ENCODE measurements at places on chromosomes 7 and 10.
A peak's percentile ranks its signal among the peaks of the same experiment; 100 is the strongest.

DNA sequence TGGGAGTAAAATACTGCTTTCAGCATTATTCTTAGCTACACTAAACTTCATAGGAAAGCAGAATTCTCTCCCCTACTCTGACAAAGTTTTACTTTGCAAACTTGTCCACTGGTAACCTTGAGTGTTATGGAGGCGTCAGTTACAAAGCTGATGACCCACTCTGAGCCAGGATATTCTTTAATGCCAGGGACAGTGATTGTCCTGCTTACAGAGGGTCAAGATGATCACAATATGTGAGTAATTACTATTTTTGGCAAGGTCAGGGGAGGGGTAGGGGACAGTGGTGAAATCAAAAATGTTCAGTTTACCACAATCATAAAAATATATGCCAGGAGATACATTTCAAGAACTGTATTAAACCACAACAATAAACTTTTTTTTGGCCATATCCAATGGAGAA lies 520.6 kb downstream of the SUGCT start:
- no peak for DNase-seq

DNA sequence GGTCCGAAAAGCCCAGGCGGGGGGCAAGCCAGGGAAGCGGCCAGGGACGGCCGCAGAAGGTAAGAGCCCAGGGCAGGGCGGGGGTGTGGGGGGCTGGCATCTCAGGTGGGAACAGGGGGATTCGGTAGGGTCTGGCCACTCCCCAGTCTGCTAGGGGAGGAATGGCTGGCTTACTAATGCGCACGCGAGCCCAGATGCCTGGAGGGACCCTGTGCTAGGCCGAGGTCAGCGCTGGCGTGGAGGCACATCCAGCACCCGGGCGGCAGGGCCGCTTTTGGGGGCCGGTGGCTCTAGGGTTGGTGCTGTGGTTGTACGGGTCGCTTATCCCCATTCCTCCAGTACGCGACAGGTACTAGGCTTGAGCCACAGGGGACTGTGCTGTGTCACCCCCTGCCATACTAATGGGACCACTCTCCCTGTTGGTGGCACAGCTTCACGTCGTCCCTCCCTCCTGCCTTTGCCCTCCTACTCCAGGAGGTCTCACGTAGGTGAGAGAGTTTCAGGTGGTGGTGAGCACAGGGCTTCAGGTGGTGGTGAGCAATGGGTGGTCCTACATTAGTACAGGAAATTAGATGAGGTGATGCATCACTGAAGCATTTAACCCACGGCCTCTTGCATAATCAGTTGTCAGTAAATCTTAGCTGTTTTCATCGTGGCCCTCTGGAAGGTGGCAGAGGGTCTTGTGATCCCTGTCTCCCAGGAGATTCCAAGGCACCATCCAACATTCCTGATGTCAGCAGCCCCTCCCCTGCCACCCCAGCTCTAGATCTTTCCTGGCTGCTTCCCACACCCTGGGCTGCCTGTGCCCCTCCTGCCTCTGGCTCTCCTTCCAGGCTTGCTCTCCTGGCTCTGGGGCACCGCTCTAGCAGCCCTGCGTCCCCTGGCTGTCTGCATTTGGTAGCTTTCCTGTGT lies 971 bp downstream of the AEBP1 start:
- DNase-seq, result no peak

- no peak for DNase-seq
Observed at GRCh38 chr10:77711683-77712049, 74.1 kb upstream of the KCNMA1 start.

DNA sequence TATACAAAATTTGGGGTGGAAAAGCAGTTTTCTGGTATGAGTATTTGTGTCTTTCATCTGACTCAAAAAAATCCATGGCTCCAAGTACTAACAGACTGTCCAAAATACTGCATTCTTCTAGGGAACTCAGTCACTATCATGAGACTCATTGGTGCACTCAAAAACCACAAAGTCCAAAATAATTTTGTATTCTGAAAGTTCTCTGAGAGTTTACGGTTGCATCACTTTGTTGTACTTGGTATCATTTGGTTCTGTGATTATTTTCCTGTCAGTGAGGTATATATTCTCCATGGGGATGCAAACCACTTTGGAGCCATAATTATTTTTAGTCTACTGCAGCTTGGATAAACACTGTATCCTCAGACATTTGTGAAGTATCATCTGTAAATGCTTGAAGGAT lies 28.0 kb upstream of the CABCOCO1 start:
- DNase-seq, result no peak

- DNase-seq, result no peak
Observed at GRCh38 chr7:1695800-1696454, 25.9 kb downstream of the ELFN1 start.

GRCh38 chr10:12438919-12439692 lies 89.8 kb downstream of the CAMK1D start:
- no peak for DNase-seq

DNA sequence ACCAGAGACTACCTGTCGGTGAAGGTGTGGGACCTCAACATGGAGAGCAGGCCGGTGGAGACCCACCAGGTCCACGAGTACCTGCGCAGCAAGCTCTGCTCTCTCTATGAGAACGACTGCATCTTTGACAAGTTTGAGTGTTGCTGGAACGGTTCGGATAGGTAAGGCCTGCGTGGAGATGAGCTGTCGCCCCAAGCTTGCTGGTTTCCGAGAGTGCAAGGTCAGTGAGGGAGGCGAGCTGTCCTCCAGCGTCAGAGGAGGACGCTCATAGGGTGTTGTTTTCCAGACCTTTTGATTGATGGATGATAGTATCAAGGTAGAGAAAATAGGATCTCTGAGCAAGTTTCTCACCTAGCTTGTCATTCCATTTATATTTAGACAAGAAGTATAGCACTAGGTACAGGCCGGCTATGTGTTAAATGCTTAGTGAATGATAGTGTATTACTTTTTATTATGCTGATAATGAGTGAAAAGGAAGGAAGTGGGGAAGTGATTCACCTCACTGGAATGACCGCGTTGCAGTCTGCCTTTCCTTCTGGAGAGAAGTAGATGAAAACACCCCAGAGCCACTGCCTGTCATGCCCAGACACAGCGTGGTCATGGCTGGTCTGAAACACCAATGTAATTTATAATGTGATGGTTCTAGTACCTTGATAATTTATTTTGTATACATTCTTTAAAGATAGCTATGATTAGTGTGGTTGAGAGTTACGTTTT lies 33.9 kb downstream of the BNIP3 start:
- DNase-seq, result no peak

DNA sequence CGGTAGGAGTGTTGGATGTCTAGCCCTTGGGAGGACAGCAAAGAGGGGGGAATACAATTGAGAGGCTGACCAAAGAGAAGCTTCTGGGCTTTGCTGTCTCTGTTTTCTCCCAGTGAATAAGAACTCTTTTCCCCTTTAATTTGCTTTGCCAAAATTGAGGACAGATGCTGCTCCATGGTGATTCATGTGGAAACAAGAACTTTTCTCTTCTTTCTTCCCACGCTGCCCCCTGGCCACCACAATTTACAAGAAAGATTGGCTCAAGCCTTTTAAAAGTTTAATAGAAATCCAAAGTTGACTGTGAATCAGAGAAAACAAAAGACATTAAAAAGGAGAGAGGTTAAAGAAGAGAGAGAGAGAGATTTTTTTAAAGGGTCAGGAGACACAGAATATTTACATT lies 49.0 kb downstream of the PRR15 start:
- DNase-seq, result no peak

DNA sequence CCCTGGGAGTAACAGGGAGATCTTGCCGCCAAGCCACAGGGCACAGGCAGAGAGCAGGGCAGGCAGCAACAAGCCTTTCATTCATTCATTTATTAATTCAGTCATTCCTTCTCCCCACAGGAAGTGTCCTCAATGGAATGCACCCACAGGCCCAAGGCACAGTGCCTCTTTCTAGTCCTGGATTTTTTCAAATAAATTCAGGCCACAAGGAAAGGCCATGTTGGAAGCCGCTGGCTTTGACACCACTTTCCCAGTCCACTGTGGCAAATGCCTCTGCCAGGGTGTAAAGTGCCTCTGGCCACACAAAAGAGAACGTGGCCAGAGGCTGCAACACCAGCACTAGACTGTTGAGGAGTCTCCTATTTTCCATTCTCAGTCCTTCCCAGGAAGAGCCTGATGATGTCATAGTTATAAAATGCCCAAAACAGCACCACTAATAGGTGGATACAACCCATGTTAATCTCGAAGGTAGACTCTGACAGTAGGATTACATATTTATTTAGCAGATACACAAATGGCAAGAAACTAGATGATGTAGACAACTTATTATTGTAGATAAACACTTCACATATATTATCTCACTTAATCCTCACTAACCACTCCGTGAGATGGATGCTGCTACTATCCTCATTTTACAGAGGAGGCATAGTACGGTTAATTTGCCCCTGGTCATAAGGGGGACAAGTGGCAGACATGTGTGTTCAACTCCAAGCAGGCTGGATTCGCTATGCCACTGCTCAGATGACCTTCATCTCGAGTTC lies 5.5 kb downstream of the JAZF1 start:
- DNase-seq, result no peak

- no peak for DNase-seq
Observed at GRCh38 chr7:120504386-120504785, 231.4 kb downstream of the KCND2 start.

DNA sequence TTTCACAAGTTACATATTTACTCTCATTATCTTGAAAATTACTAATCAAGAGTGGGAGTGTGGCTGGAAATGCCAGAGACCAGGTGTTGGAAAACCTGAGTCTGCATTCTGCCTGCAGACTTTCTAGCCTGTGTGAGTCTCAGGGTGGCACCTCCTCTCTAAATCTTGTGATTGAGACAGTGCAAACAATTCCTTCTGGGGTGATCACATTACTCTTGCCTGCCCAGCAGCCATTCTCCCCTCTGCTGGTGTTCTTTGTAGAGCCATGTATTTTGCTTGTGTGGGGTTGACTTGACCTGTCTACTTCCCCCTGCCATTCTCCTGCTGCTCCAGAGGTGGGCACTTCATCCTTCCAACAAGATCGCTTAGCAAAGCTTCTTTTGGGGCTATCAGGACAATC lies 101.1 kb downstream of the RAPGEF5 start:
- DNase-seq, result peak; percentile 4
